ENCODE measurements at places on chromosomes 16 and 17.

- DNase-seq, result no peak
Measured at GRCh38 chr17:1820528-1821252, 9.0 kb downstream of the SMYD4 start.

DNA sequence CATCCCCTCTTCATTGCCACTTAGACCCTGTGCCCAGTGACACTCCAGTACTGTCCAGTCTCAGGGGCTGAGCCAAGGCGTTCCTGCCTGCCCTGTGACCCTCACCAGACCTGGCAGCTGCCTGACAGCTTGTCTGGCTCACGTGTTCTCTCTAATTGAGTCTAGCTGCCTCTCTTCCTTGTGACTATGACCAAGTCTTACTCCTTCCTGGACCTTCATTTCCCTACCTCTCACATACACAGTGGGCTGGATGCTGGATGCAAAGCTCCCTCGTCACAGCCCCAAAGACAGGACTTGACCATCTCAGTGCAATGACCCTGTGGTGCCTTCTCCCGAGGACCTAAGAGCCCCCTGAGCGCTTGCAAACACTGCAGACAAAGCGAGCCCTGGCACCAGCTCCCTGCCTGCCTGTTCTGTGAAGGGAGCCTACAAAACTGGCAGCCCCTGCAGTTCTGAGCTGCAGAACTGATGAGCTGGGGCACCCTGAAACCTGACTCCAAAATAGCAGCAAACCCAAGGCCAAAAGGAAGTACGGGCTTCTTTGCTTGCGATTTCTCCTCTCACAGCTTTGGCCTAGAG lies 1.7 kb downstream of the DEXI start:
- DNase-seq, result no peak

DNA sequence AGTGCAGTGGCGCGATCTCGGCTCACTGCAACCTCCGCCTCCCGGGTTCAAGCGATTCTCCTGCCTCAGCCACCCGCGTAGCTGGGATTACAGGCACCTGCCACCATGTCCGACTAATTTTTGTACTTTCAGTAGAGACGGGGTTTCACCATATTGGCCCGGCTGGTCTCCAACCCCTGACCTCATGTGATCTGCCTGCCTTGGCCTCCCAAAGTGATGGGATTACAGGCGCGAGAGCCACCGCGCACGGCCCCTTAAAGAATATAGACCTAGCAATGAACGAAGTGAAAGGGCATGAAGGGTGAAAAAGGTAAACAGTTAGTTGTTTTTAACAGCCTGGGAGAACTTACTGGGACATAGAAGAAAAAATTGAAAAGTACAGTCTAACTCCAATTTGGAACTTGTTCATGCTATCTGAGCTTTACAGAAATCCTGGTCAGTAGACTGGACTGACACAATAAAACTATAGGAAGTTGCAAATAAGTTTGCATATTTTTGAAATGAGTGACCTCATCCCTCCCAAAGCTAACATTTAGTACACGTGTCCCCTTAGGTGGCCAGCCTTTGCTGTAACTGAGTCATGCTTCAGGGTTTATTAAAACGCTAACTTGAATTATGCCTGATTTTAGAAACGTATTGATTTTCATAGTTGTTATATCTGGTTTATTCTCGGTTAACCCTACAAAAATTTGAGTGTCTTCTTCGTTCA lies 1.8 kb downstream of the COG1 start:
- no peak for DNase-seq

DNA sequence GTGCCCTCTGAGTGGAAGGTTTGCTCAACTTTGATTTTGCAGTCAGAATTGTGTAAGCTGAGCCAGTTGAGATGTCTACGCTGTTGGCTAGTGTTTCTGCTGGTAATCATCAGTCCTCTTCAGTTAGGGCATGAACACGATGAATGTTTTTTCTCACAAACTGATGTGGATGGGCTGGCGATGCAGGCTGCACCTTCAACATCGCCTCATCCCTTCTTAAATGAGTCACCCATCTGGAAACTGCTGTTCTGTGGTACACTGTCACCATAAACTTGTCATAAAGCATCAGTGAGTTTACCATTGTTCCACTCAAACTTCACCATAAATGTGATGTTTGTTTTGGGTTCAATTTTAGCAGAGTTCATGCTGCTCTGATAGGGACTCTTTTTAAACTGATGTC lies 8.4 kb downstream of the C16orf95 start:
- DNase-seq, result no peak

DNA sequence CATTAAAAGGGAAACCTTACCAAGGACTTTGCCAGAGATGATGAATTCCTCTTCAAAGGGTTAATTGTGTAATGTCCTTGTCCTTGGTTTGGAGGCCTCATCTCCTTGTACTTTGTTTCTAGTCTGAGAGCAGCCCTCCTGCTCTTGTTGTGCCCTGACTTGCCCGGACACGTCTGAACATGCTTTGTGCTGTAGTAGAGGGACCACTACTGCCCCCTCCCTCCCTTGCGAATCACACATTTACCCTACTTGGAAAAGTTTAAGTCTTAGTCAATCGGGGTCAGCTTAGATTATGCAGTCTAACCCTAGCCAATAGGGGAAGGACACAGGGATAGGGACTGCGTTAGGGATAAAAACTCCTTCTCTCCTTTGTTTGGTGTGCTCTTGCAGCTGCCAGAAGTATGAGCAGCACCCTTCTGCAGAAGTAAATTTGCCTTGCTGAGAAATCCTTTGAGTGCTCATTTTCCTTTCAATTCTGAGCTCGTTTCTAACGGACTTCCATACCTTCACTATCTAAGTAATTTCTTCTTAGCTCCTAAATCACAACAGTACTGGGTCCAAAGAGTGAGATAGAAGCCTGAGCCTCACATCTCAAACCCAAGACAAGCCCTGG lies 26.4 kb upstream of the CLEC3A start:
- no peak for DNase-seq

- DNase-seq, result no peak
Measured at GRCh38 chr17:3755335-3756030, 31.8 kb downstream of the HASPIN start.

DNA sequence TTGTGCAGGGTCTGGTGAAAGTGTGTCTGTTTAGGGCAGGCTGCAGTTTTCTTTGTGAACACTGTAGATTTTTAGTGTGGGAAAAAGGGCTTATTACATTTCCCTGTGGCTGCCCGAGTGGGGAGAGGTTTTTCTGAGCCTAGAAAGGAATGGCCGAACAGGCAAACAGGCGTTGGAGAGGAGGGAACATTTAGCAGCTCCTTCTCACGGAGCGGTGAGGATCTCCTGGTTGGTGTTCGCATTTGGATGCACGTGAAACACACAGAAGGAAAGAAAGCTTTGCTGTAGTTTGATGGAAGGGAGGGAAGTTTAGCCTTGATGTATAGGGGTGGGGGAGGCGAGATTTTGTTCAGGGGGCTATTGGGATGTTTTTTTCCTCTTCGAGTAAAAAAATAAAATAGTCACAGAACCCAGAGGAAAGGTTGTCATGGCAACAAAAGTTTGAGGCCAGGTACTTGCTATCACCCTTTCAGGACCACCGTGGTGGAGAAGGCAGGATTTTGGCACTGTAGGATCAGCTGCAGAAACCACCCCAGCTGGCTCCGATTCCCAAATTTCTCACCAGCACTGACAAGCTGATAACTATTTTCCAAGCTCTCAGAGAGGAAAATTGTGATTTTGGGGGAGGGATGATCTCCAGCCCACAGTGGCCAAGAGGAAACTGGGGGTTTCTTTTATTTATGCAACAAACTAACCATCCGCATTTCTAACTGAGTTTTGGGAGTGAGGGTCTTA lies 3.5 kb downstream of the GSG1L start:
- no peak for DNase-seq

DNA sequence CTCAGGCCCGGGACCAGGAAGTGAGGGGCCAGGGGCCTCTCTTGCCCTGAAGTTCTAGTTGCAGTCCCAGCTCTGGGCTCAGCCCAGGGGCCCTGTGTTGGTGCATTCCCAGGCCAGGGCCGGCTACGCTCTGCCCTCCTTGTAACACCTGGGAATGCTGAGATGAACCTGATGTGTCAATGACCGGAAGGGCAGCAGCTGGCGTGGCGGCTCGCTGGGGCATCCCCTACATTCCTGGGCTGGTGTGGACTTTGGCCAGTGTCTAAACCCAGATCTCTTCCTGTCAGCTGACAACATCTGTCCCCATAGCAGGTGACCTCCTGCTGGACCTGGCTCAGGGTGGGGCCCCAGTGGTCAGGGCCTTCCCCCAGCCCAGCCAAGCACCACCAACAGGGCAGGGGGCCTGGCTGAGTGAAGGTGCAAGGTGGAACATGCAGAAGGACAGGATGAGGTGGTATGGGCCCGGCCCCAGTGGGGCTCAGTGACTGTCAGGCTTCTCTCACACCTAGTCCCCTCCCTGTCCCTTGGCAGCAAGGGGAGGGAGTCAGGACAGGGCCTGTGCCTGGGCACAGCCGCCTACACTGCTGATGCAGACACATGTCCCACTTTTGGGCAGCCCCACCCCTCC lies 15.9 kb downstream of the FAM83G start:
- no peak for DNase-seq

DNA sequence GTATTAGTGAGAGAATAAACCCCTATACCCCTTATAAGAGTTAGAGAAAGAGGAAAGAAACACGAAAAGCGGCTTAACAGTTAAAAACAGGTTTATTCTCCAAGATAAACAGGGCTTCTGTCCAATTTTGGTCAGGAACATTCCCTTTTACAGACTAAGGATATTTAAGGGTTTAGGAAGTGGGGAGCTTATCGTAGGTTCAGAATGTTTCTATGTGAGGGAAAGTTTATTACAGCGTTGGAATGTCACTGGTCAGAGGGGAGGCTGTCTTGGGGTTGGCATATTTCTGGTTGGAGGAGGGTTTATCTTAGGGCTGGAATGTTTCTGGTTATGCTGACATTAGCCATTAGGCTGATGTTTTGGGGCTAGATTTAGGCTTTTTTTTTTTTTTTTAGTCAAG lies 34.1 kb upstream of the WWOX start:
- DNase-seq, result no peak

GRCh38 chr17:37465069-37465616 lies 24.5 kb upstream of the DUSP14 start:
- no peak for DNase-seq

DNA sequence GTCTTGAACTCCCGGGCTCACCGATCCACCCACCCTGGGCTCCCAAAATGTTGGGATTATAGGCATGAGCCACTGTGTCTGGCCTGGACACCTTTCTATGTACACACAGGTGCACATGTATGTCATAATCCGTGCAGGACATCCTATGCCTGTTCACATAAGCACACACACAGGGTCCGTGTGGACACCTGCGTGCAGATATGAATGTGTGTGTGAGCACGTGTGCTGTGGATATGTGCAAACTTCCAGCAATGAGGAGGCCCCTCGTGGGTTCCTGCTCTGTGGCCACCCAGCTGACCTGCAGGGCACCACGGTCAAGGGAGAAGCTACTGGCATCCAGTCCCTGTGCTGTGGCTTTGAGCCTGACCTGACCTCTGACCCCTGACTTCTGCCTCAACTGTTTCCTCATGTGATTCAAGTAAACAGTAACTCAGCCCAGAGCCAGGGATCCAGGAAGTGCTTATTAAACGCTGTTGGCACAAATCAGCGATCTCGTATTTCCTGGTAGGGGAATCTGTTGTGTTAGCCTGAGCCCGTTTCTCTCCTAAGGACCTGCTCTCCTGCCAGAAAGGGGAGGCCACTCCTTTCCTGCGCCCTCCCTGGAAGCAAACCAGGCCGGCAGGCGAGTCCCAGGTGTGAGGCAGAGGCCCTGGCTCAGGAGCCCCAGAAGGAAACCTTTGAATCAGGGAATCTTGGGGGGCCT lies 6.5 kb downstream of the CPNE7 start:
- no peak for DNase-seq

DNA sequence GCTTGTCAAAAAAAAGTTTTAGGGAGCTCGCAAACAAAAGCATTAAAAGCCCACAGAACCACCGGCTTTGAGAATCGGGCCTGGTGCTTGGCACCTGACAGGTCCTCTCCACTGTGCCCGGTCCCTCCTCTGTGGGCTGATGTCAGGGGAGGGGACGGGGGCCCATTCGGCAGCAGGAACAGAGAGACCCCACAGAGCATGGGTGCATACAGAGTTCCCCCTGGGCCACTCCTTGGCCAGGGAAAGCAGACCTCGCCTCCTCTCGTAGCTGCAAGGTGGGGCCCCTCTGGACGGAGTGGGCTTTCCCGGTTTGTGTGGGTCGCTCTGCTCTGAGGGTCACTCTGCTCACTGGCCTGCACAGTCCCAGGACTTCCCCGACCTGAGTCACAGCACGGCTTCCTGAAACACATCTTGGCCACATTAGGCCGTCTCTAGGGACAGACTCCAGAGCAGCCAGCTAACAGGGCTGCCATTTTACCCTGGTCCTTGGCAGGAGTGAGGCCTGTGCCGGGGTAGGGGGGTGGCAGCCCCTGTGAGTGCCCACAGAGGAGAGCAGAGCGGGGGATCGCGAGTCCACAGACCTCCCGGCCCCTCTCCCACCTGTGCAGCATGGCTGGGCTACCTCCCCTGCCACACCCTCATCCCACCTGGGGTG lies 11.1 kb downstream of the CBFA2T3 start:
- DNase-seq, result no peak

GRCh38 chr16:87303431-87303930 lies 13.7 kb downstream of the C16orf95 start:
- DNase-seq, result no peak

GRCh38 chr16:48435906-48436305 lies 50.7 kb upstream of the SIAH1 start:
- no peak for DNase-seq

- DNase-seq, result peak; percentile 65
Measured at GRCh38 chr17:21287703-21288449, 3.4 kb downstream of the MAP2K3 start.

GRCh38 chr17:61422116-61422799 lies 22.6 kb downstream of the TBX2 start:
- no peak for DNase-seq

- DNase-seq, result no peak
Measured at GRCh38 chr16:68731637-68732036, 5.5 kb upstream of the CDH1 start.

DNA sequence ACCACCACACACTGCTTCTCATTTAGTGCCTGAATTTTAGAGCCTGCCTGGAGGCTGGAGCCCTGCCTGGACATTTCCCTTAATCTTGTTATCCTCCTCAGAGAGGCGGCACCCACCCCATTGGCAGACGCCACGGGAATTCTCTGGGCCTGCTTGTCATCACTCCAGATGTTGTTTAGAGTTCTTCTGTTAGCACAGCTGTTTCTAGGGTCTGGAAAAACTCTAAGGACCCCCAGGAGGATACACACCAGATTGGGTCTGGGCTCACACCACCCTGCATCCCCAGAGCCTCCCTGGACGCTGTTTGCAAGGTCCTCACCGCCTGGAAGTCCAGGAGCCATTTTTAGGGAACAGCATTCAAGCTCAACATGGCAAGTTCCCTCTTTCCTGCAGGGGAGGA lies 565 bp upstream of the XAF1 start:
- no peak for DNase-seq

GRCh38 chr17:41504246-41504977 lies 1.0 kb downstream of the KRT13 start:
- DNase-seq, result no peak

Data from GM19239 (cell line).